Stimulated activated CD8-positive, alpha-beta memory T cell treated with anti-CD3 and anti-CD28 coated beads, Interleukin-7, amount 100 ng/mL, for 1 hour (primary cell): ENCODE measurements at places on chromosomes 7 and 10.
A peak's percentile ranks its signal among the peaks of the same experiment; 100 is the strongest.

DNA sequence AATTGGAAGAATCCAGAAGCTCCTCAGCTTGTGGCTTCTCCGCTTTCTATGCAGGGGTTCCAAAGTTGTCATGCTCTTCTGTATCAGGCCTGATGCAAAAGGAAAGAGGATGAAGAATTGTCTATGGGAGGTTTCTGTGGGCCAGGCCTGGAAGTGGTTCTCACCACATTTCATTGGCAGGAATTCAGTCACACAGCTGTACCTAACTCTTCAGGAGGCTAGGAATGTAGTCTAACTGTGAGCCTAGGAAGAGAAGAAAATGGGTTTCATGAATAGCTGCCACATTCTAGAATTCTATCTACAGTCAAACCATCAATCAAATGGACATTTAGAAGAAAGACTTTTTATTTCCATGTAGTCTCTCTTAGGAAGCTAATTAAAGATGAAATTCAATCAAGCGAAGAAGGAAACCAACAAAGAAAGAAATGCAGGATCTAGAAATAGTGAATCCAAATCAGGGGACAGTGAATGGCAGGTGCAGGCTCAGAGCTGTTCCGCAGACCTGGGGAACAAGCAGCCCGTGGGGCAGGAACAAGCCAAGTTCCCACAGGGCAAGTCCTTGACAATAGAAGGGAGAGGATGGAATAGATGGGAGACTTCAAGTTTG is 25.4 kb upstream of the USP6NL start:
- no peak for DNase-seq

GRCh38 chr7:76008156-76008687 is 13.8 kb upstream of the TMEM120A start:
- DNase-seq = no peak

- DNase-seq = no peak
Observed at GRCh38 chr7:80869106-80869784, 49.6 kb downstream of the SEMA3C start.

GRCh38 chr7:518630-519483 is 789 bp downstream of the PDGFA start:
- DNase-seq = no peak

DNA sequence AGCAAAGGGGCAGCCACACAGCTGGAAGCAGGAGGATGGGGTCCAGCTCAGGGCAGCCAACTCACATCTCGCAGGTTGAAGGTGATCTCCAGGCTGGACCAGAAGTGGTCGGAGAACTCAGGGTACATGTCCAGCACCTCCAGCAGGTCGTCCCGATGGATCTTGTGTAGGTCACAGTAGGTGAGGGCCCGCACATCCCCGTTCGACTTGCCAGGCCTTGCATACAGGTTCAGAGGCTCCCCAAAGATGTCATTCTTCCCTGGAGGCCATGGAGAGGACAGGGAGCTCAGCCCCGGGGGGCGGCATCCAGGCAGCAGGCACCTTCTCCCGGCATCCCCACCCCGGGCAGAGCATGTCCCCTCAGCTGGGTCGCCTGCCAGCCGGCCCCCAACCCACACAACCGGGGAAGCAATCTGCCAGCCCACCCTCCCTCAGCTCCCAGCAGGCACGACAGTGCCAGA is 29.3 kb downstream of the KCNH2 start:
- DNase-seq = no peak

GRCh38 chr7:18290223-18290622 is 205.3 kb upstream of the HDAC9 start:
- DNase-seq = no peak

DNA sequence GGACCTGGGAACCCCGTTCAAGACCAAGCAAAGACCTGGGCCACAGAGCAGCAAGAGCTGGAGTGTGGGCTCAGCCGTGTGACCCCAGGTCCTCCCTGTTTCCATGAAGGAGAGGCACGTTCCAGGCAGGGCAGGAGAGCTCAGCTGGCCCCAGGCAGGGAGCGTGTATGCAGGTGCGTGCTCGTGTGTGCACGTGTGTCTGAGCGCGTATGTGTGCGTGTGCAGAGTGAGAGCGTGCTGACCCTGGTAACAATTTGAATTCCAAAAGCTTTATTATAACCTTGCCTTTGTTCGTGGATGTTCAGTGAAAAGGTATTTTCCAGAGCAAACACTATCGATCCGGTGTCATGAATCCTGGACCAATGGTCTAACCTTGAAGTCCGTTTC is 54.6 kb downstream of the FOXL3 start:
- DNase-seq = no peak

DNA sequence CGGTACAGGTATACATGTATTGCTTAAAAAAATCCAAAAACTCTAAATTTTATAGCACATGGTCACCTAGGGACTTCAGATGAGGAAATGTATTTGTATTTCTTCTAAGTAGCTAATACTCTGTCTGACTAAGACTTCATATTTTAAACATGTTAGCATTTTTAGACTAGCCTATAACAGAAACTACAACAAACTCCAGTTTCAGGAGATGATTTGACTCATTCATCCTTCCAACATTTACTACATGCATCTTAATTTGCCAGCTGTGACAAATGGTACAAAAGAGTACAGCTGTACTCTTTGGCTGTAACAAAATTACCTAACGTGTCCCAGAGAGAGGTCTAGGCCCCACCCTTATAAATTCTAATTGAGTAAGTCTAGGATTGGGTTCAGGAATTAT is 22.2 kb downstream of the TMEM209 start:
- no peak for DNase-seq

DNA sequence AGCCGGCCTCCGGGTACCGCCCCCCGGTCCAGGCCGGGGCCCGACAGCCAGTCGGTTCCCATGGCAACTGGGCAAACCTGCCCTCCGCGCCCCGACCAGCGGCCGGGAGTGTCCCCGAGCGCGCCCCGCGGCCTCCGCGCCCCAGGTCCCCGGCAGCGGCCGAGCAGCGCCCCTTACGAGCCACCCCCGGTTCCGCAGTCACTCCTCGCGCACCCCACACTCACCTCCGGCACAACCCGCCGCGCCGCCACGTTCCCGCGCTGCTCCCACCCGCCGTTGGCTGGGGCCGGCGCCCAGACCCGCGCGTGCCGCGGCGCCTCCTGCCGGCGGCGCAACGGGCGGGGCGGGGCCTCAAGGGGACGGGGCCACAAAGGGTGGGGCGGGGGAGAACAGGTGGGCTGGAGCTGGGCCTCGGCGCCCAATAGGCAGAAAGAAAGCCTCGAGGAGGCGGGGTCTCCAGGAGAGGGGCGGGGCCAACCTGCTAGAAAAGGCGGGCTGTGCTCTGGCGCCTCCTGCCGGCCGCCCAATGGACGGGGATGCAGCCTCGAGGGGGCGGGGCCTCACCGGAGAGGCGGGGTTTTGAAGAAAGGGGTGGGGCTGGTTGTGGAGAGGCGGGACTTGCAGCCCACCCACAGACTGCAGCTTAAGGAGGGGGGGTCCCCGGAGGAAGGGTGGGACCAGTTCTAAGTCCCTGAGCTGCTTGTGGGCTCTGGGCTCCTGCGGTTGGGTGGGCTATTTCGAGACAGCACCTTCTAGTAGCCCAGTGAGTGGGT is at the start of gene RADIL:
Gene RADIL (minus strand): TSS at position 345 of the 773 bp plus-strand sequence. CDS start 5,577 bp downstream, outside the sequence.
- peak; percentile 52 for DNase-seq

DNA sequence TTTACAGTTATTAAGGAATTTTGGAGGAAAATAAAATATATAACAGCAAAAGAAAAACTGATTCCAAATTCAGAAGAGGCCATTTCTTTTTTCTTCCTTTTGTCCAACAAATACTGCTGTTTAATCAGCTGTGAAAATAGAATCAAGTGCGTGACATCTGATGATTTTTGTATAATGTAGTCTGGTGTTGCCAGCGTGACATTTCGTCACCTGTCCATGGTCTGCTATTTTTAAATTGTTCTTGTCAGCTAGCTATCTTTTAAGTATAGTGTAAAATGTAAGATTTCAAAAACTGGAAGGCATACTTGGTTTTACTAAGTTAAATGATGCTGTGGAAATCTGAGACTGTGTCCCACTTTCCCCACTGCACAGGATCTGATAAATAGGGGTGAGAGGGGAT is 105.9 kb downstream of the CPEB3 start:
- no peak for DNase-seq

- no peak for DNase-seq
Observed at GRCh38 chr7:18896343-18896975, 221.0 kb downstream of the TWIST1 start.

DNA sequence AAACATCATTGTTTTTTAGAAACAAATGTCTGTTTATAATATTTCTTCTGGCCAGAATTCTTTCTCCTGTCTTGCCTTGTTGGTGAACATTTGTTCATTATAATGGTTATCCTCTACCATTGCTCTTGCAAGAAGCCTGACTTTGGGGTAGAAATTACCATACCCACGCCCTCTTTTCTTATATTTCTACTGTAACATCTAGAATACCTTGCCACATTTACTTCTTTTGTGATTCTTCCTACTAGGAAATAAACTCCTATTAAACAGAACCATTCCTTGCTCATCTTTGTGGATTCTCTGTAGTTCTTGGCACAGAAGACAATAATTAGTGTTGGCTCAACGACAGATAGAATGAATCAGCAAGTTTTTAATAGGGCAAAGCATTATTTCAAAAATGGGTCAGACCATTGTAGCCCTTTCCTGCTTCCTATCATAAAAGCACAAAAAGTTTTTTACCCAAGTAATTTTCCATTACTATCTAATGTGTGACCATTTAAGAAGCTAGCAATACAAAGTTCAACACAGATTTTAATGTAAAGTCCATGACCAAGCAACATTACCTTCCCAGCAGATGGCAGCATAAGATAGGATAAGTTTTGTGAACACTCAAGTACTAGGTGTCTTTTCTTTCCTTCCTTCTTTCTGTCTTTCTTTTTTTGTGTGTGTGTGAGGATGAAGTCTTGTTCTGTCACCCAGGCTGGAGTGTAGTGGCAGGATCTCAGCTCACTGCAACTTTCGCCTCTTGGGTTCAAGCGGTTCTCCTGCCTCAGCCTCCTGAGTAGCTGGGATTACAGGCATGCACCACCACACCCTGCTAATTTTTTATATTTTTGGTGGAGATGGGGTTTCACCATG is 270.4 kb downstream of the HGF start:
- no peak for DNase-seq

DNA sequence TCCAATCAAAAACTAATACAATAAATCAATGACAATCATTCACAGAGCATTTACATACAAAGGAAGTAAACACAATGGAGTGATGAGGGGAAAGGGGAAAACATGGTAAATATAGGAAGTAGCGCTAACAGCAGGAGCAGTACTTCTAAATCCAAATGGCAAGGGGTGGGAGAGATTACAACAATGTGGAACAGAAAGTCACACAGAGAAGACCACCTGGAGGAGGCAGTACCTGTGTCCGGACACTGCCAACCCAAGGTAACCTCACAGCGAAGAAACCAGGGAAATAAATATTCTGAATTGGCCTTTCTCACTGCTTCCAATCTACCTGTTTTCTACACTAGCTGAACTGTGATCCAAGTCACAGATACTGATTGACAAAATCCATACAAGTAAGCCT is 58.2 kb downstream of the ABI1 start:
- no peak for DNase-seq

GRCh38 chr10:35392482-35393228 is 56.3 kb downstream of the CCNY start:
- DNase-seq = no peak

- no peak for DNase-seq
Observed at GRCh38 chr10:80516506-80517075, 21.1 kb upstream of the SH2D4B start.

DNA sequence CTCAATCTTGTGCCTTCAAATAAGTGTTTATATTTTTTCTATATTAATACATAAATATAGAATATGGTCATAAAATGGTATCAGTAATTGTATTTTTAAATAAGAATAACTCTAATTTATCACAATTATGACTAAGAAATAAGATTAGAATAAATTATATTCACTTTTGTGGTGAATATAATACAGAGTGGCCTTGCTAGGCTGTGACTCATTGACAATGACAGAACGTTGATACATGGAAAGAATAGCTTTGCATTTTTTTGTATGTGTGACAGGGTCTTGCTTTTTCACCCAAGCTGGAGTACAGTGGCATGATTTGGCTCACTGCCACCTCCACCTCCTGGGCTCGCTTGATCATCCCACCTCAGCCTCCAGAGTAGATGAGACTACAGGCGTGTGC is 47.8 kb upstream of the PCLO start:
- no peak for DNase-seq

DNA sequence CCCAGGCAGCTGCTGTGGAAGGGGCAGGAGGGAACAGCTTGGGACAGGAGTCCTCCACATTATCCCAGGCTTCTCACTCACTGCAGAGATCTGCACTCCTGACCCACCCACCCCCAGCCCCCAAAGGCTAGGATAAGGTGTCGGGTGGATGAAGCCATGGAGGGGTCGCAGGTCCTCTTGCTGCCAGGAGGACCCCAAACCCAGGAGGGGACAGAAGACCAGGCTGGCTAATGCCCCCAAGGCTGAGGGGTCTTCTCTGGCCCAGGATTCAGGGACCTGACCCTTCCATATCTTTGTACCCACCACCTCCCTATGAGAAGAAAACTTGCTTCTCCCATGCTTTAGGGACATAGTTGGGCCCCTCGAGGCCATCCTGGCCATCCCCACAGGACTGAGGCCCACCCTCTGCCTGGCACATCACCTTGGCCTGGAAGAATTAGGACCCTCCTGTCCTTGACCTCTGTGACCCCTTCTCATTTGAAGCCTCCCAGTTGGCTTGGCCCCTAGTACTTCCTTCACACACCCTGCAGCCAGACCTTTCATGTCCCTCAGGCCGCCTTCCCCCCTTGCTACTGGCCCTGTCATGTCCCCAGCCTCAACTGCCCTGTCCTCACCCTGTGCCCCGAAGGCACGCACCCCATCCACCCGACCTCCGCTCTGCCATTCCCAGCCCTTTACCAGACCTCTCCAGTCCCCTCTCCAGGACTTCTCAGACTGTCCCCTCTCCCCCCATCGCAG is 21.6 kb downstream of the KCNH2 start:
- DNase-seq = no peak

- no peak for DNase-seq
Observed at GRCh38 chr10:77686096-77686495, 48.5 kb upstream of the KCNMA1 start.

DNA sequence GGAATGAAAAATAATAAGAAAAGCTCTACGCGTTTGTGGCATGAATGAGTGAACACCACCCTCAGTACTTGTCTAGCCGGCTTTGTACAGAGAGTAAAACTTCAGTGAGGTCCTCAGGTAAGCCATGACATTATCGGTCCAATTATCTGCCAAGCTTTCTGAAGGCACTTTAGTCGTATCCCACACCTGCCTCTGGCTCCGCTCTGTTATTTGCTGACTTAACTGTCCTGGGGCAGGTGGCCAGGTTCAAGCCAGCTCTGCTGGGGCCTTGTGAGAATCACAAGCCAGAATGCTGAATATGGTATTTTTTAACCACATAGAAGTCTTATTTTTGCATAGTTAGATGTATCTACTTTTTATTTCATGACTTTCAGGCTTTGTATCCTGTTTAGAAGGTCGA is 66.0 kb upstream of the FHIP2A start:
- DNase-seq = no peak

DNA sequence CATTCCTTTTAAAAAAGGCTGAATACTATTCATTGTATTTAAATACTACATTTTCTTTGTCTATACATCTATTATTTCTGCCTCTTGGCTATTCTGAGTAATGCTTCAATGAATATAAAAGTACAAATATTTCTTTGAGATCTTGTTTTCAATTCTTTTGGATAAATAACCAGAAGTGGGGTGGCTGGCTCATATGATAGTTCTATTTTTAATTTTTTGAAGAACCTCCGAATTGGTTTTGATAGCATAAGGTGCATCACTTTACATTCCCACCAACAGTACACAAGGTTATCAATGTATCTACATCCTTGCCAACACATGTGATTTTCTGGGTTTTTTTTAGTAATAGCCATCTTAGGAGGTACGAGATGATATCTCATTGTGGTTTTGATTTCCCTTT is 72.5 kb downstream of the ZNF277 start:
- DNase-seq = no peak
